ENCODE measurements at places on chromosomes 5 and 9.

DNA sequence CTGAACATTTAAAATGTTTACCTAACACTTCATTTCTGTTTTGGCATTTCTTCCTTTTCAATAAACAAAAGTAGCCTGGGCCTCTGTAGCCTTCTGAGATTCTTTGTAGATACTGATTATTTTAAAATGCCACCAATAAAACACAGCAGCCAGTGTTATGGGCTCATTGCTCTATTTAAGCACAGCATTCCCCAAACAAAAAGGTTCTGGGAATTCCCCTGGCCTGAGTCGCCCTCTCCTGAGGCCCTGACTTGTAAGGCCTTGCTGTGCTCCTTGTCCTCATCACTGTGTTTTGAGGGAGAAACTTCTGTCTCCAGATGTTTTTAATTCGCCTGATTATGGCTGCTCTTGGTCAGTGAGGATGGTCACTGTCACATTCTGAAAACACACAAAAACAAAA is 33.0 kb upstream of the CTXN3 start:
- H3K27me3 ChIP-seq = no peaks in the 10 kb centered on the region
- no peak for DNase-seq
- no peak overlapping the region for H3K27ac ChIP-seq
- no peaks in the 10 kb centered on the region for H3K4me1 ChIP-seq
- no peak overlapping the region for H3K4me3 ChIP-seq

GRCh38 chr5:133635051-133635450 is 22.7 kb upstream of the FSTL4 start:
- no peak for DNase-seq
- no peak overlapping the region for H3K27ac ChIP-seq
- no peaks in the 10 kb centered on the region for H3K4me1 ChIP-seq

- no peaks in the 10 kb centered on the region for H3K27me3 ChIP-seq
- no peak overlapping the region for H3K27ac ChIP-seq
- no peaks in the 10 kb centered on the region for H3K36me3 ChIP-seq
- no peak for DNase-seq
- peak overlapping the region; percentile 74 for H3K4me3 ChIP-seq
Measured at GRCh38 chr5:71587766-71588532, 809 bp downstream of the MCCC2 start.

GRCh38 chr9:89422151-89422975 is 75.5 kb downstream of the SEMA4D start:
- no peak overlapping the region for H3K4me3 ChIP-seq
- no peak overlapping the region for H3K27ac ChIP-seq
- H3K36me3 ChIP-seq = peaks cover 8% of the 10 kb centered on the region
- no peak for DNase-seq
- H3K4me1 ChIP-seq = peaks cover 22% of the 10 kb centered on the region

GRCh38 chr5:116880601-116881000 is 306.0 kb upstream of the SEMA6A start:
- no peak overlapping the region for H3K27ac ChIP-seq
- H3K36me3 ChIP-seq = no peaks in the 10 kb centered on the region
- no peaks in the 10 kb centered on the region for H3K4me1 ChIP-seq
- H3K27me3 ChIP-seq = no peaks in the 10 kb centered on the region
- H3K4me3 ChIP-seq = no peak overlapping the region
- no peak for DNase-seq

- DNase-seq = no peak
- H3K4me3 ChIP-seq = no peak overlapping the region
- no peaks in the 10 kb centered on the region for H3K36me3 ChIP-seq
- H3K27ac ChIP-seq = no peak overlapping the region
- H3K4me1 ChIP-seq = no peaks in the 10 kb centered on the region
Measured at GRCh38 chr5:56185768-56186311, 47.3 kb downstream of the ANKRD55 start.

- peaks cover 19% of the 10 kb centered on the region for H3K36me3 ChIP-seq
- peak; percentile 56 for DNase-seq
- H3K4me3 ChIP-seq = peak overlapping the region; percentile 7
- no peaks in the 10 kb centered on the region for H3K27me3 ChIP-seq
Measured at GRCh38 chr9:69395718-69396117, 70.7 kb downstream of the ENTREP1 start.

DNA sequence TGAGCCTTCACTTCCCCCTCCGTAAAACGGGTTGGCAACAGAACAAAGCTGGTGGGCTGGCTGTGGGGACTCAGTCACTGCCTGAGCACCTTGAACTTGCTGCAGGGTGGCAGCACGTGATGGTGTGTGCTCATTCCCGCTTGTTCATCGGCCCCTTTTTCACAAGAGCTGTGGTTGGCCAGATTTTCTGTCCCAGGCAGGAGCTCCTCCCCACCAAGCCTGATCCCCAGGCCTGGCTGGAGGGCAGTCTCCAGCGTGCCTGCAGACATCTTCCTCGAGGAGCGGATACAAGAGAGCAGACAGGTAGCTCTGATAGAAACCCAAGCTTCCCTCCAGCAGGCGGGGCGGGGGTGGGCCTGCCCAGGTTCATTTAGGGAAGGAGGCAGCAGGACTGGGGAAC is 61.9 kb upstream of the ORM1 start:
- H3K27ac ChIP-seq = no peak overlapping the region
- no peak overlapping the region for H3K4me3 ChIP-seq
- peaks cover 26% of the 10 kb centered on the region for H3K4me1 ChIP-seq
- H3K27me3 ChIP-seq = peaks cover 2% of the 10 kb centered on the region
- DNase-seq = no peak
